T-helper 17 cell (primary cell): ENCODE measurements at places on chromosomes 1 and 21. TPM values are rescaled to one million over a fixed set of nuclear protein-coding genes. Genes with fewer than 3 reads are reported as not detected.

DNA sequence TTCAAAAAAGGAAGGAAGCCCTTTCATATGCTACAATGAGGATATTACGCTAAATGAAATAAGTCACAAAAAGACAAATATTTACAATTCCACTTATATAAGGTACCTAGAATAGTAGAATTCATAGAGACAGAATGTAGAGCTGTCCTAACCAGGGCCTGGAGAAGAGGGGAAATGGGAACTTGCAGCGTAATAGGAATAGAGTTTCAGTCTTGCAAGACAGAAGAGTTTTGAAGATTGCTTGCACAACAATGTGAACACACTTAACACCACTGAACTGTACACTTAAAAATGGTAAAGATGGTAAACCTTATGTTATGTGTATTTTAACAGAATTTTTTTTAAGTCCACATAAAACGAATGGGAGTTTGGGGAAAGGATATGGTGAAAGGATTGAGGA, 2.9 kb downstream of the CD1B start:
- DNase-seq: no peak

DNA sequence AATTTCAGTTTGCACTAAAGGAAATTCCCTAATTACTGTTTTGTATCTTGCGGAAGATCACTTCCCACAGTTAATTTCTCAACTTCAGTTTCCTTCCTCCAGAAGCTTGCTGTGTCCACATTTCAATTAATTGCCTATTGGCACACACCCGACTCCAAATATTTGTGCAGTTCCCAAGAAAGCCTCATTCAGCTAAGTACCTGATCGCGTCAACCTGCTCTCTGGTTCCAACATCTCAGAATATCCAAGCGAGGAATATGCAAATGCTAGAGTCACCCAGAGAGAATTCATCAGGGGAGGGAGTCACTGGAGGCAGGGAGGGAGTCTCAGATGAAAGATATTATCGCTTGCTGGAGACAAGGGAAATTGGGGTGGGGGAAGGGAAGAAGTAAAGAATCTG, 351.3 kb downstream of the RRAGC start:
- no peak for DNase-seq

GRCh38 chr21:35406635-35407034, 357.5 kb upstream of the RUNX1 start:
- DNase-seq: no peak

GRCh38 chr1:79388694-79389361, 382.3 kb upstream of the ADGRL4 start:
- DNase-seq: no peak

DNA sequence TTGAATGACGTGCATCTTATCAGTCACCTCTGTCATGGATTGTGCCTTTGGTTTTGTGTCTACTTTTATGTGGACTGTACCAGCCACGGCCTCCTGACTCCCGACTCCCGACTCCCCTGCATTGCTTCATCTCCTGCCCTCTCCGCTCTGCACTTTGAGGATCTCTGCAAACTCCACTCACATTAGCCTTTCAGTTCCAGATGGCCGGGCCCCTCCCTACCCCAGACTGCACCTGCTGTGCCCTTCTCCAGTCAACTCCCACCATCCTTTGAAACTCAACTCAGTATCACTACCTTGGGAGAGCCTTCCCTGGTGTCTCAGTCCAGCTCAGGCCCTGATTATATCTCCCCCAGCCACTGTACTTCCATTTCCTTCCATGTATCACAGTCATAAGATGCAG, 71.4 kb downstream of the MDM4 start:
- no peak for DNase-seq

- no peak for DNase-seq
Measured at GRCh38 chr1:29630756-29631155, 394.4 kb downstream of the PTPRU start.

GRCh38 chr1:40315795-40316594, 1.1 kb downstream of the COL9A2 start:
- no peak for DNase-seq

GRCh38 chr1:30403061-30403645, 320.2 kb downstream of the MATN1 start:
- no peak for DNase-seq

DNA sequence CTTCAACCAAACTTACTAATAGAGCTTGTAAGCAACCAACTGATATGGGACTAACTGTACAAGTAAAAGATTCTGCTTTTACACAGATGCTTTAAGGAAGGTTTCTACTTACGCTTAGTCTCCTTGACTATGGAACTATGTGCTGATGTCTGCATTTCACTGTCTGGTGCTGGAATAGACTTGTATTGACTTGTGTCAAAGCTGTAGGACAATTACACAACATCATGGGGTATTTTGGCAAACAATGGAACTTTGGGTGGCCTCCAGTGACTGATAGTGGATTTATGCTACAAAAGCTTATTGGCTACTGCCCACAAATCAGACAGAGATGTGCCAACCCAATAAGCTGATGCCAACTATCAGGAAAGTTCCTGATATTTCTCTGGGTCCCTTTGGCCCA, 10.6 kb downstream of the CBR1 start:
- DNase-seq: no peak

GRCh38 chr1:147786536-147786935, 26.1 kb upstream of the GJA5 start:
- no peak for DNase-seq

- peak; percentile 77 for DNase-seq
Measured at GRCh38 chr1:1040004-1040991, 20.4 kb downstream of the AGRN start.

GRCh38 chr1:230031131-230031530, 35.9 kb upstream of the GALNT2 start:
- no peak for DNase-seq

- no peak for DNase-seq
Measured at GRCh38 chr1:67882196-67882958, 49.1 kb upstream of the GNG12 start.

GRCh38 chr1:53725238-53725689, 13.7 kb downstream of the GLIS1 start:
- no peak for DNase-seq

DNA sequence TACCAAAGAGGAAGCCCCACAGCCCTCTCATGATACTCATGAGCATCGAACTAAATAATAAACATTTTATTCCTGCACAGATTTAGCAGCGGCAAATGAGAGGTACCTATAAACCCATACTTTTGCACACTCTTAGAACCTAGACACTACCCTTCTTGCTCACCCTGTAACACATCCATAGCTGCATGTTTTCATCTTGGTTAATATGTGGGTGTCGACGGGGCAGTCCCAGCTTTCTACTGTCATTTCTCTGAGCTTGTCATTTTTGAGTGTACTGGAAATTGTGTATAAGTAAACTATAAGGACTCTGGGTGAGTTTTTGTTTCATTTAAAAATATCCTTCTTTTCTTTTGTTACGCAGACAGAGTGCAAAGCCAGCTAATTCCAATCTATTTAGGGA, 25.5 kb downstream of the OVGP1 start:
- no peak for DNase-seq

GRCh38 chr1:218475275-218475674, 130.1 kb downstream of the TGFB2 start:
- no peak for DNase-seq

- DNase-seq: no peak
Measured at GRCh38 chr1:22522221-22522743, 41.0 kb upstream of the EPHA8 start.

DNA sequence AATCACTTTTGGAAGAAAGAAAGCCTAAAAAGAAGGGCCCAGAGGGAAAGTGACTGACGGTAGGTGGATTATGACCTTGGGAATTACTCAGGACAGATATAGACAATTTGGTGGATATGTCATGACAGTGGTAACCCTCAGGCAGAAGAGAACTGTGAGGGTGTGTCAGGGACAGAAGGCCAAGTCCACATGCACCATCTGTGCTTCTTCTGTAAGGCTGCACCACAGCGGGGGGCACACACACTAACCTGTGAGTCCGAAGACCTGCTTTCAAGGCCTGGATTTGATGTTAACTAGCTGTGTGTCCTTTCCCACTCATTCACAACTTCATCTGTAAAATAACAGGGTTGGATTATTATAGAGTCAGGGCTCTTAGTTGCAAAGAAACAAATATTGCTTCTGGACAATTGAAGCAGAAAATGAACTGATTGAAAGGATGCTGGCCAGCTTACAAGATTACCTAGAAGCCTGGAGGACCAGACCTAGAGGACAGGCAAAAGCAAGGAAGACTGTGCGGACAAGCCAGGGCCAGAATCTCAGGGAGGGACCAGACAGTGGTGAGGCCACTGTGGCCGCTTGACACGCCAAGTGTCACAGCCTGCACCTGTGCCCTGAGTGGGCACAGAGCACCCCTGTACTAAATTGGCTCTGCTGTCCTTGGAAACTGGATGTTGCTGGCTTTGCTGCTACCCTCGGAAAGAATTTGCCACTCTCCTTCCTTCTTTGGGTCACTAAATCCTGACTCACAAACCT, 34.7 kb upstream of the USP24 start:
- DNase-seq: no peak

GRCh38 chr1:40980453-40981121, 1.1 kb downstream of the CTPS1 start:
- DNase-seq: peak; percentile 21

- DNase-seq: no peak
Measured at GRCh38 chr1:214277704-214278635, 3.0 kb upstream of the SMYD2 start.

- no peak for DNase-seq
Measured at GRCh38 chr1:40301541-40302299, 15.4 kb downstream of the COL9A2 start.

DNA sequence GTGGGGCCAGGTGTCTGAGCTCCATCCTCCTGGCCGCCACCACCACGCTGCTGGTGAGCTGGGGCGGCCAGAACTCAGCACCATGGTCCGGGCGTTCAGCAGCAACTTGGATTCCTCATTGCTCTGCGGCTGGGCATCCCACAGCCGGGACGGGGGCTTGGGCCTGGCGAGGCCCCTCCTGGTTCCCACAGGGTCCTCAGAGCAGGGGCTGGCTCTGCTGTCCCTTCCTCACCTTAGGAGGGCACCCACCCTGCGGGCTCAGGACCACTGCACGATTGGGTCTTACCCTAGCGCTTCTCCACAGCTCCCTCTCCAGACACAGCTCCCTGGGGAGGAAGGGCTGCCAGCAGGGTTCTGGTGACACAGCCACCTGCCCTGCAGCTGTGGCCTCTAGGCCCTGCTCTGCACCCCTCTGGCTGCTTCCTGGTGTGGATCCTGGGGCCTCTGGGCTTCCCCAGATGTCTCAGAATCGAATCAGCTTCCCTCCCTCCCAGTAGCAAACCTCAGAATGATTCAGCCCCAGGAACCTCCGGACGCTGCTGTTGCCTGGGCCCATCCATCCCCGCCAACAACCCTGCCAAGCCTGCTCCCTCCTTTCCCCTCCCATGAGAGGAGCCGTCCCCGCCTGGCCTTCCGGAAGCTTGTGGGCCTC, 25.0 kb downstream of the CRYAA start:
- no peak for DNase-seq

DNA sequence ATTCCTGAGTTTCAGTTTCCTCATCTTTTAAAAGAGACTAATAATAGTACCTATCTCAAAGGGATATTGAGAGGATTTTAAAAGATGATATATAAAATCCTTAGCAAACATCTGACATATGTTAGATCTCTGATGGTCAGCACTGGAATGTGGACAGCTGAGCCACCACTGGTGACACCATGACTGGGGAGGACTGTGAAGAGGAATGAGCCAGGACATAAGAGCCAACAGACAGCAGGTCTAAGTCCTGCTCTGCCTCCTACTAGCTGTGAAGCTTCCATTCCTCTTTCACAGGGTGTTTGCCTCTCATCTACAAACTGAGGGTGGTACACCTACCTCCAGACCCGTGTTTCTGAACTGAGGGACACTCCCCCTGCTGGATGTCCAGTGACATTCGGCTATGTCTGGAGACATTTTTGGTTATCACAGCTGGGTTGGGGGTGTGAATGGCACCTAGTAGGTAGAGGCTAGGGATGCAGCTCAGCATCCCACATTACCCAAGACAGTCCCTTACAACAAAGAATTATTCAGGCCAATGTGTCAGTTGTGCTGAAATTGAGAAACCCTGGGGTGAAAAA, 109.1 kb upstream of the OLIG2 start:
- DNase-seq: no peak

- no peak for DNase-seq
Measured at GRCh38 chr1:11062965-11063401, 3.2 kb upstream of the SRM start.

GRCh38 chr1:107668762-107669161, 296.2 kb downstream of the VAV3 start:
- DNase-seq: no peak

GRCh38 chr21:37220433-37220980, 46.6 kb downstream of the VPS26C start:
- DNase-seq: no peak

DNA sequence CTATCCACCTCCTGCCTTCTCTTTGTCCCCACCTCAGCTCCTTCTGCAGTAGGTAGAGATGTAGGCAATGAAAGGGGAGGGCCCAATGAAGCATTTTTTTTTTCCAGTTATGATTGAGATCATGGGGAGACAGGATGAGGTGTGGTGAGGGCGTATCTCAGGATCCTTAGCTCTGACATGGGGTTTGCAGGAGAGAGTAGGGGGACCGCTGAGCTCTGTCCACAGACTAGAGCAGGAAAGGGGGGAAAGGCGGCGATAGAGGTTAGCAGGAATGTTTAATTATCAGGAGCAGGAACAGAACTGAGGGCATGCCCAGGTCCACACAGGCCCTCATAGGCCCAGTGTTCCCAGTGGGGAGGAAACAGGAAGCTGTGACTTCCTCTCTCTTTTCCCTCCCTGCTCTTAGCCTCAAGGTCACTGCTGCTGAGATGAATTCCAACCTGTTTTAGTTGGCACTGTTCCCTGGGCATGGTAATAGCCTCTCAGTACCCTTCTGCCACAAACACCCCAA, 901 bp upstream of the RXFP4 start:
- DNase-seq: no peak

DNA sequence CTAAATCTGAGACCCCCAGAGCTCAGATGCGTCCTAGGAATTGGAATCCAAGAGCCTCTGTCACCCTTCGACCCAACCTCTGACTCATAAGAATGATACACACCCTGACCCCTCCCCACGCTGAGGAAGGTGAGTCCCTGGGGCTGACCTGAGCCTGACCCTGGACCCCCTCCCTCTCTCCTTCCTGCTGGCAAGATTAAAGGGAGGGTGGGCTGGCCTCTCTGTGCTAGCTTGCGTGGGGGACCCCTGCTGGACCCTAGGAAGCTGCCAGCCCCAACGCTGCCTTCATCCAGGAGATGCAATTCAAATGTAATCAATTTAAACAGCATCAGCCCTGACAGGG, 627 bp downstream of the PLEKHA6 start:
- no peak for DNase-seq

The SELENBP1 gene
- total RNA-seq: not detected

The IBA57 gene
- total RNA-seq: 16.3 TPM

The CFAP107 gene
- total RNA-seq: not detected

The MYBPH gene
- total RNA-seq: not detected

The PRRX1 gene
- total RNA-seq: not detected

The SPRR1B gene
- not detected for total RNA-seq

The CTH gene
- 5.8 TPM for total RNA-seq

The CYP4A22 gene
- total RNA-seq: not detected

The C1orf116 gene
- 2.7 TPM for total RNA-seq

The SEMA4A gene
- 58.1 TPM for total RNA-seq

The CTSK gene
- total RNA-seq: 8.7 TPM

The SEMA6C gene
- 11.3 TPM for total RNA-seq

The TCHH gene
- total RNA-seq: not detected

The CELA3B gene
- not detected for total RNA-seq
